GM23338 (cell line): ENCODE measurements at places on chromosomes 12 and 14.

- DNase-seq = no peak
These were observed 41.9 kb downstream of the CYP46A1 start for GRCh38 chr14:99725774-99726537.

GRCh38 chr14:38412654-38413053, 156.8 kb upstream of the CLEC14A start:
- DNase-seq = no peak

GRCh38 chr14:71749613-71750238, 182.5 kb upstream of the RGS6 start:
- DNase-seq = no peak

DNA sequence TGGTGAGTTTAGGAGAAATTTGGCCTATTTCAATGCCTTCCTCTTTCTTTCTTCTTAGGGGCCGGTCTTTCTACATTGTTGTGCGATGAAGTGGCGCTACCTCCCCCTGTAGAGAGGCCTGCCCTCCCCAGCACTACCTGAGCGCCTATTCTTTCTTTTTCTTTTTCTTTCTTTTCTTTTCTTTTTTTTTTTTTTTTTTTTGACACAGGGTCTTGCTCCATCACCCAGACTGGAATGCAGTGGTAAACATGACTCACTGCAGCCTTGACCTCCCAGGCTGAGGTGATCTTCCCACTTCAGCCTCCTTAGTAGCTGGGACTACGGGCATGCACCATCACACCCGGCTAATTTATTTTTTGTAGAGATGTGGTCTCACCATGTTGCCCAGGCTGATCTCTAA, 136.1 kb upstream of the MAX start:
- DNase-seq = no peak

- DNase-seq = no peak
These were observed 128.7 kb downstream of the RGS6 start for GRCh38 chr14:72060917-72061316.

DNA sequence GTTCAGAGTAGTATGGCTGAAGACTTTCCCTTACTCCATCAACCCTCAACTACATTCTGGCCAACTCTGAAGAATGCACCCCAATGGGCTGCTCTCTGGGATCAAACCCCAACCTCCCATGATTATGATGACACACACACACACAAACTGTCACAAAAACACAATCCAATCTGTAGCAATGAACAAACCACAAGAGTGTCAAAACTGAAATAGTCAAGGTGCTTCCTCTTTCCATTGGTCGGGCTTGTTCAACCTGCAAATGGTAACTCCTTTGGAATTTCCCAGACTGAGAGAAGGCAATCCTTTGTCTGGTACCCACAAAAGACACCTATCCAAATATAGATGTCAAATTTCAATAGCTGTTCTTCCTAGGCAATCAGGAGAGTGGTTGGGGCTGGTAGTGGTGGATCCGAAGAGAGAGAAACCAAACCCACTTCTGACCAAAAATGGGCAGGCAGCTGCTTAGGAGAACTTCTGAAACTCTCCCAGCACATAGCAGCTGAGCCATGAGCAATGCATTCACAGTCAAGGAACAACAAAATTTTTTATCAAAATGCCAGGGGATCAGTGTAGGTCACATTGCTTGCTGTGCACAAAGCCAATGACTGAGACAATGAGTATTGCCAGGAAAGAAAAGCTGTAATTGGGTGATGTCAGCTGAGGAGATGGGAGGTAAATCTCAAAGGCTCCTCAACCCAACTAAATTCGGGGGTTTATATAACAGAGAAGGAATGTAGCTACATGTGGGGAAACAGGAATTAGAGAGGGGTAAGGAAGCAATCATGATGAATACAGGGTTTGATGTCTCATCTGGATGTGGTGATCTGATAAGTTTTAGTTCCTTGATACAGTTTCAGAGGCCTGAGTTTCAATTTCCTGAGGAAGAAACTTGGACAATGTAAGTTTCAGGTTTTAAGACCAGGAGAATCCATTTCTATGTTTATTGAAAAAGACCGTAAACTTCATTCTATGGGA, 191.4 kb downstream of the KITLG start:
- no peak for DNase-seq

GRCh38 chr12:40336573-40337199, 111.9 kb downstream of the LRRK2 start:
- DNase-seq = peak; percentile 43

GRCh38 chr12:132511516-132512196, 21.7 kb downstream of the FBRSL1 start:
- no peak for DNase-seq
